ENCODE measurements at places on chromosomes 7 and 10. TPM values are rescaled to one million over a fixed set of nuclear protein-coding genes. Genes with fewer than 3 reads are reported as not detected.

The CALML3 gene
- under 0.01 TPM for total RNA-seq

The ZNF365 gene
- 22.0 TPM for total RNA-seq

The CREM gene
- total RNA-seq: 14.7 TPM

The DDIT4 gene
- 26.5 TPM for total RNA-seq

DNA sequence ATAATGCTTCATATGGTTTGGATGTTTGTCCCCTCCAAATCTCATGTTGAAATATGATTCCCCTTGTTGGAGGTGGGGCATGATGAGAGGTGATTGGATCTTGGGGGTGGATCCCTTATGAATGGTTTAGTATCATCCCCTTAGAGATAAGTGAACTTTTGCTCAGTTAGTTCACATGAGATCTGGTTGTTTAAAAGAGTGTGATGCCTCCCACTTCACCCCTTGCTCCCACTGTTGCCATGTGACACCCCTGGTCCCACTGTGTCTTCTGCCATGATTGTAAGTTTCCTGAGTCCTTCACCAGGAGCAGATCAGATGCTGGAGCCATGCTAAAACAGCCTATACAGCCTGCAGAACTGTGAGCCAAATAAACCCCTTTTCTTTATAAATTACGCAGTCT, 13.1 kb upstream of the AUTS2 start:
- no peak for DNase-seq

DNA sequence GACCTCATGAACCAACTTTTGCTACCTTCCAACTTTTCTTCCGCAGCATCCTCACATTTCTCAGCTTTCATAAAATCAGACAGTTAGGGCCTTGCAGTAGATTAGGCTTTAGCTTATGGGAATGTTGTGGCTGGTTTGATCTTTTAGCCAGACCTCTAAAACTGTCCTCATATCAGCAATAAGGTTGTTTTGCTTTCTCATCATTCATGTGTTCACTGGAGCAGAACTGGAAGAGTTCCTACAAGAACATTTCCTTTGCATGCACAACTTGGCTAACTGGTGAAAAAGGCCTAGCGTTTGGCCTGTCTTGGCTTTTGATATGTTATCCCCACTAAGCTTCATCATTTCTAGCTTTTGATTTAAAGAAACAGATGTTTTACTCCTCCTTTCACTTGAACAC, 130.0 kb upstream of the LRRTM3 start:
- no peak for DNase-seq

GRCh38 chr7:115693779-115694178, 336.8 kb downstream of the TFEC start:
- DNase-seq: no peak

DNA sequence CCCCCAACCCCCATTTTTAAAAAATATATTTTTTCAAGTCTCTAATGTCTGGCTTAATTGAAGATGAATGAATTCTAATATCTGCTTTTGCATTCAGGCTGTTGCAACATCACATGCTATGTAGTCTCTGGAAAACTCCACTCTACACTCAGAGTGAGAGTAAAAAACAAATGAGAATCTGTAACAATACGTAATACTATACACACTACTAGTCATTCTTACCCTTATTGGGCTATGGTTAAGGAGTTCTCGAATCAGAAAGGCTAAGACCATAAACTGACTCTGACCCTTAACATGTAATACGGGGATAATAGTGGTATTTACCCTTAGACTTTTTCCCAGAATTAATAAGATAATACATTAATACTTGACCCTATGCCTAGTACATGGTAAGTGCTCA, 42.9 kb upstream of the TMEM168 start:
- DNase-seq: no peak

GRCh38 chr7:121473645-121474300, 77.7 kb upstream of the FAM3C start:
- no peak for DNase-seq

- peak; percentile 44 for DNase-seq
Measured at GRCh38 chr10:95445223-95445836, 115.8 kb downstream of the SORBS1 start.
